Stimulated activated CD4-positive, alpha-beta T cell treated with anti-CD3 and anti-CD28 coated beads, Interleukin-4, amount 100 ng/mL, for 24 hours (primary cell): ENCODE measurements at places on chromosomes 3 and 15.

- DNase-seq, result no peak
Measured at GRCh38 chr3:186540835-186541226, 3.3 kb downstream of the CRYGS start.

GRCh38 chr15:87374339-87374738, 882.2 kb downstream of the NTRK3 start:
- no peak for DNase-seq

- no peak for DNase-seq
Measured at GRCh38 chr3:115652738-115653137, 29.4 kb downstream of the GAP43 start.

GRCh38 chr3:81891055-81891895, 129.8 kb upstream of the GBE1 start:
- no peak for DNase-seq

GRCh38 chr15:48993380-48993779, 29.7 kb upstream of the SHC4 start:
- DNase-seq, result no peak

- no peak for DNase-seq
Measured at GRCh38 chr3:140355481-140355880, 322.4 kb upstream of the TRIM42 start.

DNA sequence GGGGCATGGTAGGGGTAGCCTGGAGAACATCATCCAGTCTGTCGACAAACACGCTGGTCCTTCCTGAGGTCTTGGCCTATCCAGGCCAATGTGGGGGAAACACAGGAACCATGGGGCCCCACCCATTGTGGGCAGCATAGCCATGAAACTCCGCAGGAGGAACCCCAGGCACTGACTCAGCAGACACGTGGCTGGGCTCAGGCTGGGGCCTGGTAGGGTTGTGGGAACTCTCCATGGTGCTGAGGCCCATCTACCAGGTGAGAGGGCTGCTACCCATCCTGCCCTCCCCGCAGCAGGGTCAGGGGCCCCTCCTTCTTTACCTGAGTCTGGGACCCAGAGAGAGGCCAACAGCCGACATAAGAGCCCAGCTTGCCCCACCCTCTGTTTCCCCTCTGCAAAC, 22.6 kb upstream of the CACNA2D2 start:
- peak; percentile 64 for DNase-seq

DNA sequence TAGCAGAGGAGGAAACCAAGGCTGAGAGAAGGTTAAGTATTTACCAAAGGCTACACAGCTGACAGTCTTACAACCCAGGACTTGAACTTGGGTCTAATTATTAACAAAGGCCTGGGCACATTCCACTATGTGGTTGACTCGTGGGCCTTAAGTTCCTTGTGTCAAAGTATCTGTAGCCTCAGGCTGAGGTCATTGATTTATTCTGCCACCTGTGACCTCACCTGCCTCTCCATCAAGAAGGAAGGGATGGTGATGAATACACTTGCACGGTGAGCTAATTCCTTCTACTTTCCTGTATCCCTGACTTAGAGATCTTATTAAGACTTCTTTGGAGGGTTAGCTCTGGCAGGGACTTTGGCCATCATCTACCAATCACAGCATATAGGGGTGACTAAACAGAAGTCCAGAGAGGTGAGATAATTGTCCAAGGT, 19.9 kb upstream of the LRRC58 start:
- no peak for DNase-seq

DNA sequence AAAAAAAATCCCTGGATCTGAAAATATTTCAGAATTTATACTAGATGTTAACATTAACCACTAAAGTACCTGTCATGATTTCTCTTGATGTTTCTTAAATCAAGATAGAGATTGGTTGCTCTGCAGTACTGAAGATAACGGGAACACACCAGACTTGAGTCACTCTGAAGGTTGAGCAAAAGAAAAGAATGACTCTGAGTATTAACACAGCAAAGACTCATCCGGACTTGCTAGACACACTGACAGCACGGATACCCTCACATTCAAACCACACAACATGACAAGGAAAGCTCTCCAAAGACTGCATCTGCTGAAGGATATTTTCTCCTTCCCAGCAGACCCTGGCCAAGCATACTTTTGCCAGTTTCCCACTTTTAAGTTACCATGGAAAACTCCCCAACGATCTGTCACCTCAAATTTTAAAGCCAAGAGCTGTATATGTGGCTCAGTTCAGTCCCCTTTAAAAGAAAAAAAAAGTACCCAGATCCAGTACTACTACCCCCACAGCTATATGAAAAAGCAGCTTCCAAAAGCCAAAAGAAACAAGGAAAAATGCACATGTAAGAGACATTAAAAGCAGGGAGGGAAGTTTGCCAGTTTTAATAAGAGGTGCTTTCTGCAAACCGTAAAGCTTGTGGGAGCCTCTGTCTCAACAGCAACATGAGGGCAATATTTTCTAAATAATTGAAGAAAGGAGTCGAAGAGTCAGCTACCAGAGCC, 8.3 kb downstream of the EOGT start:
- DNase-seq, result no peak

GRCh38 chr15:49693498-49693897, 72.7 kb downstream of the DTWD1 start:
- DNase-seq, result no peak

GRCh38 chr3:181660337-181660736, 51.4 kb upstream of the SOX2 start:
- no peak for DNase-seq

GRCh38 chr3:71924721-71925120, 139.8 kb upstream of the PROK2 start:
- DNase-seq, result no peak

GRCh38 chr3:188111002-188111584, 42.9 kb upstream of the LPP start:
- DNase-seq, result no peak

DNA sequence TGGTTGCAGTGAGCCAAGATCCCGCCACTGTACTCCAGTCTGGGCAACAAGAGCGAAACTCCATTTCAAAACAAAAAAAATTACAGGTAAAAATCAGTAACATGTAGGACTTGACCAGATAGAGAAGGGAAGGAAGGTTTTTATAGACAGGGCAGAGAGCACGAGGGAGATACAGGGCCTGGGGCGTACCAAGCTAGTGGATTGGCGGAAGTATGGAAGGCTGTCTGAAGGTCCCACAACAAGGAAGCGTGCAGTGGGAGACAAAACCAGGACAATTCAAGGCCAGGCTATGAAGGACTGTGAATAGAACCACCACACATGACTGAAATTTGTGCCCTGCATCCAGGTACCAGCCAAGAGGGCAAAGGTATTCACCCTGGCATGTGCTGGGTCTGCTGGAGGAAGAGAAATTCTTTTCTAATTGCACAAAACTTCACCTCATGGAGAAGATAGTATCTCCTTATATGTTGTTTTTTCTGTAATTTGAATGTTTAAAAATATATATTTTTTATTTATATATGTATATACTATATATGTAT, 33.0 kb upstream of the BCL2A1 start:
- no peak for DNase-seq

DNA sequence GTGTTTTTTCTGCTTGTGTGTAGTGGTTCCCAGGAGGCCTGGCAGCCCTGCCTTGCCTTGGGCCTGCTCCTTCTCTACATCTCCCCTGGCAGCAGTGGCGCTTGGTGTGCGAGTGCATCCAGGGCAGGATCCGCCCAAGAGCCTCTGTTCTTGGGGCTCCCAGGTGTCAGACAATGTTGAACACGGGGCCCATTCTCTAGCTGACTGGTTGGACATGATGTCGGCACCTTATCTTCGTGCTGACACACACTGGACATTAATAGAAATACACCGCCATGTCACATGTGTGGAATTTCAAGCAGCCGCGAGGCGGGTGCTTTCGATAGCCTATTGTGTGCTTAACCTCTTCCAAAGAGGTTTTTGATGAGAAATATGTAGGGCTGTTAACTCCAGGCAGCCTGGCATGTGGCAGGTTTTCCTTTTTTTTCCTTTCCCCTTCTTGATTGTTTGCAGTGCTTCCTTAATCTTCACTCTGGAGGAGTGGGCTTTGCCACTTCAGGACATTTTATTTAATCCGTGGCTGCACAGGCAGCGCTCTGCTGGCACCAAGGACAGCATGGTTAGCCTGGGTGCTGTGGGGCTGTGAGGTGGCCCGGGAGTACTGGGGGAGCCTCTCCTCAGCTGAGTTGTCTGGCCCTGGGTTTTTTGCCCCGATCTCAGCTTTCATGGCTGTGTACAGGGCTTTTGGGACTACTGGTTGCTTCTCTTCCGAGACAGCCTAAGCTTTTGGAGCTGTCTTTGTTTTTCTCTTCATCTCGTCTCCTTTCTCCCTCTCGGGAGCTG, 42.5 kb downstream of the CHCHD6 start:
- no peak for DNase-seq

DNA sequence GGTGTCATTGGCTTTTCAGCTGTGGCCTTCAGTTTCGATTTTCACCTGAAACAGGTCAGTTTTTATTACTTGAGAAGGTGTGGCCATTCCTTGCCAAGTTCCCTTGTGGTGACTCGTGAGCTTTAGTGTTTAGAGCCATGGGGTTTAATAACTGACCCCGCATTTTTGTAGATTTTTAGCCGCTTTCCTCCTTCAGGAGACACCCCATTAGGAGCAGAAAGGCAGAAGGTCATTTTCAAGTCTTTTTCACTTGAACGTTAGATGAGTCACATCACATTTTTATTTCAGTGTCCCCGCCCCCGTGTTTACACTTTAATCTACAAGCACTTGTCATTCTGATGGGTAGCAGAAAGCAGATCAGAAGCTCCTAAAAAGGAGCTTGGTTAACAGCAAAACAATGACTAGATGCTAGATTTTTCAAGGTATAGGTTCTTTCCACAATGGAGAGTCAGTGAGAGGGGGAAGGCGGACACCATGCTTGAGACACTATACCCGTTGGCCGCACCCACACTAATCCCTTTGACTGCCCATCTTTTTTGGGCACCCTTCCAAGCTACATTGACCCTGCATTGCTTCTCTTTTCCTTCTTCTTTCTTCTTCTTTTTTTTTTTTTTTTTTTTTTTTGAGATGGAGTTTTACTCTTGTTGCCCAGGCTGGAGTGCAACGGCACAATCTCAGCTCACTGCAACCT, 132.7 kb downstream of the GHSR start:
- DNase-seq, result no peak

GRCh38 chr15:85443593-85444087, 63.2 kb downstream of the AKAP13 start:
- DNase-seq, result peak; percentile 33

DNA sequence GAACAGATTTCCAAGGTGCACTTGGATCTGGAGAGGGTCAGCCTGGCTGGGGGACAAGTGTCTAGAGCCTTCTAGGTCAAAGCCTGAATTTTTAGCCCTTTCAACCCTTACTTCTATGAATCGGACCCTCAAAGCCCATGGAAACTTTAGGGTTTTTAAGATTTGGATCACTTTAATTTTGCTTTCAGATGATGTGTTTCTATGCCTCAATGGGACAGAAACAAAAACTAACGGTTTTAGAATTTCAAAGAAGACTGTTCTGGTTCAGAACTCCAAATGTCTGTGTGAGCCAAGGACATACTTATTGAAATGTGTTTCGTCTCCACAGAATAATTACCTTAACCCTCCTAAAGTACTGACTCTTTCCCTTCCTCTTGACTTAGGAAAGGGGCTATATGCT, 266.7 kb downstream of the LRTM1 start:
- DNase-seq, result no peak

DNA sequence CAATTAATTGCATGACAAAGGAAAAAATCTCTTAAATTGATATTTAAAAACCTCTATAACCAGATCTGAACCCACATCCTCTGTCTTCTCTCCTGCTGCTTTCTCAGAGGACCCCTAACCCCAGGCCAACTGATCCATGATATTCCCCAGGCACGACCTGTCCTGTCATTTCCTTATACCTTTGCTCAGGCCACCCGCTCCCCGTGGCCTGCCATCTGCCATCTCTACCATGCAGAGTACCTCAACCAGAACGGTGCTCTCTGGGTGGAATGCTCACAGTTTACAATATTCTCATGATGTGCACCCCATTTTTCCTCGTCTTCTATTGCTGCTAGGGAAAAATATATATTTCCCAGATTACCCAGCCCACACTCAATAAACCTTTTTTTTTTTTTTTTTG, 57.7 kb downstream of the ARHGEF3 start:
- DNase-seq, result no peak

GRCh38 chr3:2711081-2711480, 399.1 kb downstream of the IL5RA start:
- no peak for DNase-seq

DNA sequence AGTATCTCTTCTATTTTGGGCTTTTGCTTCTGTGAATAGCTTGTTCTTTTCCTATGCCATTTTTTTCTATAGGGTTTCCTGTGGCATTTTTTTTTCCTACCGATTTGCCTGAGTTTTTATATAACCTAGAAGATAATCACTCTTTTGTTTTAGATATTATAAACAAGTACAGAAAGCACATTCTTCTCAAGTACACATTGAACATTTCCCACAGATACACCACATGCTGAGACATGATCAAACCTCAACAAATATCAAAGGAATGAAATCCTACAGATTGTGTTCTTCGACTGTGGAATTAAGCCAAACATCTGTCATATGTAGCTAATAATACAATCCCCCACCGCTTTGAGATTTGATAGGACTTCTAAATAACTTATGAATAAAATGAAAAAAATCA, 9.1 kb upstream of the FEM1B start:
- DNase-seq, result no peak

DNA sequence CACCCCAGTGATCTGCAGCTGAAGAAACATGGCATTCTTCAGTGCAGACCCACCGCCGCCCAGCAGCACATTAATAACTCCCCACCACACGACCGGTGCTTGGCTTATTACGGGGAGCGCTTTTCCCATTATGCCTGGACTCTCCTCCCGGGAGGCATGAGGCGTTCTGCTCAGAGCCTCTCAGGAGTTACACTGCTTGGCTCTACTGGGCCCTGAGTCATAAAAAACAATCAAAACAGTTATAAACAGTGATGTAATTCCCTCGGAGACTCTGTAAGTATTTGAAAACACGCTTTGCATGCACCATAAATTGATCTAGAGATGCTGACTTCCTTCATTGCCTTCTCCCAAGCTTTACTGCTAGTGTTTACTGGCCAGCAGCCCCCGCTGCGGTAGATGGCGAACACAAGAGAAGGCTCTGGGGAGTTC, 77.1 kb upstream of the SNRPA1 start:
- DNase-seq, result no peak

DNA sequence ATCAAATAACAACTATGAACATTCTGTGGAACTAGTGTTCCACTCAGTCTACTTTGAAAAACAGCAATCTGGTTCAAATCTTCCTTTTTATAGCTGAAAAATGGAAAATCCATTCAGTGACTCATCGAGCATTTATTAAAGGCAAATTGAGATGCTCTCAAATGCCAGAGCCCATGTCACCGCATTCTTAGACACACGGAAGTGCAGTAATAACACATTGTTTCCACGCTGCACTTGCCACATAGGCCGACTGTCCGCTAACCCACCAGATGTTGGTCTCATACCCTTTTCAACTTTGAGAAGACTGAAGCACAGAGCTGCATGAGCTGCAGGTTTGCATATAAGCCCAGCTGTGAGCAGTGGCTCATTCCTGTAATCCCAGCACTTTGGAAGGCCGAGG, 95.9 kb downstream of the TMEM266 start:
- DNase-seq, result no peak

GRCh38 chr3:169432708-169433432, 230.6 kb downstream of the MECOM start:
- no peak for DNase-seq
